NCI-H524 treated with DMSO at 0.1 percent for 48 hours (cell line): ENCODE measurements at places on chromosomes 1 and 21.

GRCh38 chr1:93446837-93447451 is 974 bp upstream of the FNBP1L start:
- DNase-seq = peak; percentile 59

- DNase-seq = no peak
These were observed 25.8 kb upstream of the KCNA10 start for GRCh38 chr1:110544753-110545152.

GRCh38 chr1:246782120-246782900 is 58.1 kb downstream of the SCCPDH start:
- DNase-seq = no peak

- DNase-seq = peak; percentile 50
These were observed 26.8 kb upstream of the NCAM2 start for GRCh38 chr21:20971296-20971921.

GRCh38 chr1:87766737-87767136 is 438.1 kb downstream of the LMO4 start:
- no peak for DNase-seq

DNA sequence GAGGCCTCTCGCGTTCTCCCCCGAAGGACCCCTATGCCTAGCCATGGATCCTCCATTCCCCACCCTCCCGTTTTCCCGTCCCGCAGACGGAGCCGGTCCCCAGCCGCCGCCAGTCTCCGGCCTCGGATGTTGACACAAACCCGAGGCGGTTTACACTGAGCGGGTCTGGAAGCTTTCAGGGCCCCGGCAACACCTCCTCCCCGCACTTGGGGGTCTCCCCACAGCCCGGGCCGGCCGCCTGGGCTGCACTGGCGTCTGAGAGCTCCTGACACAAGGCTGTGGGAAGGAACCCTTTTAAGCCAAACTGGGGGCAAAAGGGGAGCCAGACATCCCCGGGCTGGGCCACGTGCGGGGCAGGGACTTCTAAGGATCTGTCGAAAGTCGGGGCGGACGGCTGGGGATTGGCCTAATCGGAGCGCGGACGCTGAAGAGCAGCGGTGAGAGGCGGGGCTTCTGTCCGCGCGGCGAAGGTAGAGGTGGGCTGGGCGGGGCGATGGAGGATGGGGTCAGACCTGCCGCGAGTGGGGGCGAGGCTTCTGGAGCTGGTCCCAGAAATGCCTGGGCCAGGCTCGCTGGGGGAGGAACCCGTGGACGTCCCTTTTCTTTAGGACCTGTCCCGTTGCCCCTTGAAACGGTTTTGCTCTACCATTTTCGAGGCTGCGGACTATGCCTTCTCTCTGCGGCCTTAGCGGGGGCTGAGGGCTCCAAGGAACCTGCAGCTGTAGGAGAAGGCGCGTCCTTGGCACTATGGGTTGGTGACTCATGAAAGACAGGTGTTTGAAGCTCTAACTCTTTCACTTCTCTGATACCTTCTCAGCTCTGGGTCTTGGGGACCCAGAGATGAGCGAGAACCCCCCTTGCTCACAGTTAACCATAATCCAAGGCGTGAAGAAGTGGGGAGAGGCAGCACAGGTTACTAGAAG is 1.2 kb upstream of the HPCAL4 start:
- no peak for DNase-seq

DNA sequence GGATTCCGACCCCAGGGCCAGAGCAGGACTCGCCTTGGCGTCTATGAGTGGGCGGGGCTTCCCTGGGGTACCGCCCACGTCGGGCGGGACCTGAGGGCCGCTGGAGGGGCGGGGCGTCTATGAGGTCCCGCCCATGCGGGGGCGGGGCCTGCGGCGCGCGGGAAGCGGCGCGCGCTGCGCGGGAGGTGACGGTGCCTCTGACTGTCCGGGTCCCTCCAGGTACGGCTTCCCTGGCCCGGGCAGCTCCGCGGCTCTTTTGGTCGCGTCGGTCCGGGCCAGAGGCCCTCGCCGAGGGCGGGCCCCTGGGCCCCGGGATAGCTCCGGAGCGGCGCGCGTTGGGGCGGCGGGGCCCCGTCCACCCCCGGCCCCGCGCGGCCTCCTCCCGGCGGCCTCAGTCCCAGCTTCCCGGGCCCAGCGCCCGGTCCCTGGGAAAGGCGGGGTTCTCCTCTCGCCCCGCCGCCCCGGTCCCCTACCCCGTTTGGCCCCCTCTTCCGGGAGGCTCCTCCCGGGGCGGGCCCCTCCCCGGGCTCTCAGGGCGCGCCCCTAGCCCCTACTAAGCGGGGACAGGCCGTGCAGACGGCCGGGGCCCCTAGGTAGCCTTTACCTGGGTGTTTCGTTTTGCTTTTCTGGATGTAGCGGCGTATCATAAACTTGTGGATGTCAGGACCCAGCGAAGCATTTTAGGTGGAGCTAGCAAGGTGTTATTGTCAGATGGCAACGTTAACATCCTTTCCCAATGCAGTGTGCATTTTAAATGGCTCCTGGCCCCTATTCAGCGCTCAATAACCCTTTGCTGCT is at the start of gene CHAF1B:
Gene CHAF1B, plus strand, starts transcription at position 160 of the 798 bp plus-strand sequence. CDS start 745 bp downstream, outside the sequence.
- DNase-seq = no peak

GRCh38 chr1:15152318-15153183 is 996 bp upstream of the TMEM51 start:
- DNase-seq = peak; percentile 25

DNA sequence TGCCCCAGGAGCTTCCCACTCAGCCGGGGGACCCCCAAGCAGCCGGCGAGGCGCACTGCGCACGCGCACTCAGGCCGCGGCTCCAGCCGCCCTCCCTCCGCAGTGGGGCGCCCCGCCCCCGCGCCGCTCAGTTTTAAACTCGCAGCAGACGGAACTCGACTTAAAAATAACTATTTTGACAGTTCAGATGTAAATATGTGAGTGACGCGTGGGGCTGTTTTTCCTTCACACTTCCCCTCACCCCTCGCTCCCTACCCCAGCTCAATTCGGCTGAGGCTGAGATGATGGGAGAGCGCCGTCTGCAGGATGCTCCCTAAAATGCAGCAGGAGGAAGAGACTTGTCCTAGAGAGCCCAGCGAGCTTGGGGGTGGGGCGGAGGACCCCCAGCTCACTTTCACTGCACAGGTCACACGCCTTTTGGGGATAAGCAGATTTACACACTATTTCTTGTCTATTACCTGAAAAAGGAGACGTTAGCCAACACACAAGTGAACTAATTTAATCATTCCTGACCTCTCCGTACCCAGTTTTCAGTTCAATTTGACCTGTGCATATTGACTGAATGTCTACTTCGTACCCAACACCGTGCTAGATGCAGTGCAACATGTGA is 8.9 kb upstream of the LEMD1 start:
- no peak for DNase-seq

- no peak for DNase-seq
These were observed 84.5 kb upstream of the ST6GALNAC5 start for GRCh38 chr1:76782809-76783208.

GRCh38 chr21:43902441-43902840 is 37.4 kb downstream of the AGPAT3 start:
- peak; percentile 17 for DNase-seq

DNA sequence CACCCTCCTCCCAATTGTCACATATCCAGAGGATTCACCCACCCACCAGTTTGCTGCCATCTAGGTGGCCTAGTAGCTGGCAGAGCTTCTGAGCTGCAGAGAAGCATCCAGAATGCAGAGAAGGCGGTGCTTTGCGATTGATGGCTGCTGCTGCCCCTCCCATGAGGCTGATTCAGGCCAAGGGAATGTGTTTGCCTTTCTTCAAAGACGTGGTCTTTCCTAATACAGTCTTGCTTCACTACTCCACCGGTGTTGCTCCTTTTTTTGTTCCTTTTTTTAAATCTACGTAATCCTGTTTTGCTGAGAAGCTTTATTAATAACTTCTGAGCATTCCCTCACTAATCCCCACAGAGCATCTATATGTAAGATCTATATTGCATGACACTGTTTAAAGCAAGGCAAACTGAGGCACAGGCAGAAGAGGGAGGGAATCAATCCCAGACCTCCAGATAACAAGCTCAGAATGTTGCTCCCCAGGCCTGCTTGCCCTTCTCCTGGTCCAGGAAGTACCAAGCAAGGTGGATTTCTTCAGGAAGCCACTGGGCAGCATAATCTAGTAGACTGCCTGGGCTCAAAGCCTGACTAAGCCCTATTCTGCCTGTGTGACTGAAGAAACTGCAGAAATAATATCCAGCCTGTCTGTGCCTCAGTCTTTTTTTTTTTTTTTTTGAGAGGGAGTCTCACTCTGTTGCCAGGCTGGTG is 275.5 kb upstream of the FMN2 start:
- DNase-seq = no peak
